OCI-M1 (cell line): ENCODE measurements at places on chromosomes 6 and 20.

DNA sequence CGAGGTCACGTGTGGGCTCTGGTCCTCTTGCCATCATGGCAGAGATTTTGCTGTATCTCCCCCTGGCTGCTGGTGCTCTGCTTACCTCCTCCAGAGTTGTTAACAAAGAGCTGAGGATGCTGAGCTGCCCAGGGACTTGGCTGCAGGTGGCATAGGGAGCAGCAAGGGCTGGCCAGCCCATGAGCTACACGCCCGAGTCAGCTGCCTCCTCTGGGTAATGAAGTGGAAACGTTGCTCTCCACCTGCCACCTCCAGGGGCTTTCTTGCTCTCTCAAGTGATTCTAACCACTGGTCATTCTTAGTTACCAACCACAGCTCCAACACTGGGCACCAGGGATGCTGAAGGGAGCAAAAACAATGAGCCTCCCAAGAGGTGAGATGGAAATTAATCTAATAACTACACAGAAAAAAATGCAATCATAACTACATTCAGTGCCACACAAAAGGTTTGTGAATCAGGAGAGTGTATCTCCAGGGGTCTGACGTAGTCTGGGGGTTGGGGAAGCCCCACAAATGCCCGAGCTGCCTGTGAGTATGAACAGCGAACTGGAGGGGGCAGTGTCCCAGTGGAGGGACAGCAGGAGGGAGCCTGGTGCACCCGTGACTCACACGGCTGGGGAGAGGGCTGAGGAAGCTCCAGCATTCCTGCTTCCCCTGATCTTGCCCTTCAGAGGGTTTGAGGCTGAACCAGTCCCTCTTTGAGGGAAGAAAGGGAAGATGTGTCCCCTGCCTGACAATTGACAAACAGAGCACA, 78.7 kb downstream of the CDH26 start:
- no peak for DNase-seq

DNA sequence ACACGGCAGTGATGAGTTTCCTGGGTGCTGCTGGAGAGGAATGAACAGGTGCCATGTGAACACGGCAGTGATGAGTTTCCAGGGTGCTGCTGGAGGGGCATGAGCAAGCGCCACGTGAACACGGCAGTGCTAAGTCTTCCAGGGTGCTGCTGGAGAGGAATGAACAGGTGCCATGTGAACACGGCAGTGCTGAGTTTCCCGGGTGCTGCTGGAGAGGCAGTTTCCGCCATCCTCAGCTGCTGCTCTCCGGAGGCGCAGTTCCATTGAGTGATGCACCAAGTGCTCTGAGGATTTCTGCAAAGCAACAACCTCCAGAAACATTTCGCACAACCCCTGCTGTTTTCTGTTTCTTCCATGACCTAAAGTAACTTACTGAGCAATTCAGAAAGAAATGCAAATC, 155.4 kb downstream of the SMOC2 start:
- no peak for DNase-seq

DNA sequence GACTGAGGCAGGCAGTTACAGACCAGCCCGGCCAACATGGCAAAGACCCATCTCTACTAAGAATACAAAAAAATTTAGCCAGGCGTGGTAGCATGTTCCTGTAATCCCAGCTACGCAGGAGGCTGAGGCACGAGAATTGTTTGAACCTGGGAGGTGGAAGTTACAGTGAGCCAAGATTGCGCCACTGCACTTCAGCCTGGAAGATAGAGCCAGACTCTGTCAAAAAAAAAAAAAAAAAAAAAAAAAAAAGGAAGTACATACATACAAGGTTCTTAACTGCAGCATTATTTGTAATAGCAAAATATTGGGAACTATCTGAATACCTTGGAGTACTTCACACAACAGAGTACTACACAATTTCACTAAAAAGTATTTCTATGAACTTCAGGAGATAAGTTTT, 183.5 kb upstream of the OLIG3 start:
- DNase-seq: peak; percentile 78

- DNase-seq: peak; percentile 67
Measured at GRCh38 chr6:33427585-33428223, 7.8 kb downstream of the SYNGAP1 start.

DNA sequence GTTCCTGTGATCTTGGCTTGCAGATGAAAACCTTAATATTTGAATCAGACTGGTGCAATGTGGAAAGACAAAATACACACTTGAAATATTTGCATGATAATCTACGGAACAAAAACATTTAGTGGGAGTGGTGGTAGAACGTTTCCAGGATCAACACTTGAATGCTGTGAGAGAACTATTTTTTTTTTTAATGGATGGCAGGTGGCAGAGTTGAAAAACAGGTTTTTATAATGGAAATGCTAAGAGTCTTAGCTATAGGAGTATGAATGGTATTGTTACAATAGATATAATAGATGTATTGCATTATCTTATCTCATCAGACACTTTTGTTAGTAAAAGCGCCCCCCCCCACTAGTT, 49.2 kb downstream of the CDKAL1 start:
- DNase-seq: no peak

- no peak for DNase-seq
Measured at GRCh38 chr6:73734832-73735453, 38.9 kb downstream of the CD109 start.

- DNase-seq: peak; percentile 82
Measured at GRCh38 chr6:54053881-54054391, 57.3 kb upstream of the MLIP start.

- no peak for DNase-seq
Measured at GRCh38 chr6:137651591-137652335, 157.6 kb upstream of the OLIG3 start.

GRCh38 chr6:133248241-133249001, 7.3 kb downstream of the EYA4 start:
- DNase-seq: no peak

DNA sequence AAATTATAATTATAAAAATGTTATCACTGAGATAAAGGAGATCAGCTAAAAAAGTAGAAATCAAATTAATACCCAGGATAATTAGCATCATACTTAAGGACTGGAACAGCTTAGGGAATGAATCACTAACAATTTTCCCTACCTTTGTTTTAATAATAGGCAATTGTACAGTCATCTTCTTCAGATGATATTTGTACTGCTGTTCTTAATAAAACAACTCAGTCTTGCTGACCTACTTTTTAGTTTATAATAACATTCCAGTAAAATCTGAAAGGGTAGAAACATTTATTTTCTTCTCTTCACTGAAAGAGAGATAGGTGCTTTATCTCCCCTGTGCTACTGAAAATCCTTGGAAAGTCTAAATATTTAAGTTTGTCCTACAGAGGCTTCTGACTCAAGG, 271.2 kb upstream of the THEMIS start:
- DNase-seq: no peak

GRCh38 chr6:74610352-74610751, 595.5 kb downstream of the COL12A1 start:
- DNase-seq: no peak

GRCh38 chr6:166936079-166936787, 20.1 kb downstream of the RNASET2 start:
- DNase-seq: no peak

DNA sequence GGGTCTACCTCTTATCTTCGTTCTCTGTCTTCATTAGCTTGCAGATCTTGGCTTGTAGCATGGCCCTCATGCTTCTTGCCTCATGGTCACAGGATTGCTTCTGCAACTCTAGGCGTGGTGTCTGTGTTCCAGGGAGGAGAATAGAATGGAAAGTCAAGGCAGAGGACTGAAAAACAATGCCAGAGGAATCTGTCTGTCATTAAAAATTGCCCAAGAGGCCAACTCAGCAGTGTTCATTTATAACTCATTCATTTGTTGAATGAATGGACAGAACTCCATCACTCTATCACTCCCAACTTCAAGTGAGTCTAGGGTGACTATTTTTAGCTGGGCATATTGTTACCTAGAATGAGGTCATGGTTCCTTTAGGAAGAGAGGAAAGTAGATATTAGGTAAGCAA, 179.6 kb downstream of the UST start:
- DNase-seq: no peak

DNA sequence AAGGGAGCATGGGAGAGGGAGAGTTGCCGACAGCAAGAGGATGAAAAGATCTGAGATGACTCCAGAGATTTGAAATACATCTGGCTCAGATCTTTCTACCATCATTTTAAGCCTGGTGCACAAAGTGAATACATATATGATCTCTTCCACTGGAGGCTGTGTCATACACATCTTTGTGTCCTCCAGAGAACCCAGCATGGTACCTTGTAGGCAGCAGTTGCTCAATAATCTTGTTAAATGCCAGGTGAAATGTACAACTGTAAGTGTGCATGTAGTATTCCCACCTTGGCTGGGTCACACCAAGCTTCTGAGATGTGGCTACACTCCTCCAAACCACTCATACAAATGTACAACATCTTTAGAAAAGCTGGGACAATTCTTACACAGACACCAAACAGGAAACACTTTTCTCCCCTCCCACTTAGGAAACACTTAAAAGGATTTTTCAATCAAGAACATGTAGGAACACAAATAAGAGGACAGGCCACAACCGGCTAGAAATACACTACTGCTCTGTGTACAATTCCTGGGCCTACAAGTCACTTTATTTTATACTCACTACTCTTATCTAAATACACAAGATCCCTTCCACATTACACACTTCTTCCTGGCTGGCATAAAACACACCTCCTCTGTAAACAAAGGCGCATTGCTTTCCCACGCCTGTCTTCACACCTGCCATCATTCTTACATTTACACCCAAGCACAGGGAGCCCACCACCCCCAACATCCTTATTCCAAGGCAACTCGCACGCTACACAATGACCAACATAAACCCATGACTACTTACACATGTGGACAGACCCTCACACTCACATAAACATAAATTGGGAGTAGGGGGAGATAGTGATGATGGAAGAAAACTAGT, 3.8 kb upstream of the IER3 start:
- no peak for DNase-seq

DNA sequence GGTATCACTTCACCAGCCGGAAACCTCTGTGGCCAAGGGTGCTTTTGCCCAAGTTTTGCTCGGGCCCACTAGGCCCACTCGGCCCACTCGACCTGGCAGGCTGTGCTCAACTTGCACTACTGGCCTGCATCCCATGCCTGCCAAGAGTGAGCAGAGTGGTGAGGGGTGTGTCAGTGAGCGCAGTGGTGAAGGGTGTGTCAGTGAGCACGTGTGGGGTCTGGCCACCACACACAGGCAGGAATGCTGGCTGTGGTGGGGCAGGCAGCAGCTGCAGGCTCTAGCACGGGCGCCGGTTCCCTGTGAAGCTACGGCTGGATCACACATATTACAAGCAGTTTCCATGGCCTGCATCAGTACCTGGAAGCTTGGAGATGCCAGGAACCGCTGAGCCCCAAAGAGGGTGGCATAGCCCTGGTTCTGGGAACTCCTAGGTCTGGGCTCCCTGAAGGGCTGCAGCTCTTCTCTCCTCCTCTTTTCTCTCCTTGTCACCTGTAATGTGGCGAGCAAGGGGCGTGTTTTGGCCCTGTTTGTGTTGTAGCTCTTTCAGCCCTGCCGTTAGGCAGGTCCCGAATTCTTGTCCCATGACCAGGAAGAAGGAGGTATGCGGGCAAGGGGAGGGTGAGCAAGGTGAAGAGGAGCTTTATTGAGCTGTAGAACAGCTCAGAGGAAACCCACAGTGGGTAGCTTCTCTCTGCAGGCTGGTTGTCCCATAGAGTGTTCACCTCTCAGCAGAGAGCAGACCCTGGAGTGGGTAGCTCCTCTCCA, 51.0 kb upstream of the CLDN20 start:
- DNase-seq: no peak

- DNase-seq: no peak
Measured at GRCh38 chr6:3373597-3374203, 83.2 kb downstream of the SLC22A23 start.

GRCh38 chr6:5905431-5906339, 101.0 kb downstream of the NRN1 start:
- DNase-seq: no peak

DNA sequence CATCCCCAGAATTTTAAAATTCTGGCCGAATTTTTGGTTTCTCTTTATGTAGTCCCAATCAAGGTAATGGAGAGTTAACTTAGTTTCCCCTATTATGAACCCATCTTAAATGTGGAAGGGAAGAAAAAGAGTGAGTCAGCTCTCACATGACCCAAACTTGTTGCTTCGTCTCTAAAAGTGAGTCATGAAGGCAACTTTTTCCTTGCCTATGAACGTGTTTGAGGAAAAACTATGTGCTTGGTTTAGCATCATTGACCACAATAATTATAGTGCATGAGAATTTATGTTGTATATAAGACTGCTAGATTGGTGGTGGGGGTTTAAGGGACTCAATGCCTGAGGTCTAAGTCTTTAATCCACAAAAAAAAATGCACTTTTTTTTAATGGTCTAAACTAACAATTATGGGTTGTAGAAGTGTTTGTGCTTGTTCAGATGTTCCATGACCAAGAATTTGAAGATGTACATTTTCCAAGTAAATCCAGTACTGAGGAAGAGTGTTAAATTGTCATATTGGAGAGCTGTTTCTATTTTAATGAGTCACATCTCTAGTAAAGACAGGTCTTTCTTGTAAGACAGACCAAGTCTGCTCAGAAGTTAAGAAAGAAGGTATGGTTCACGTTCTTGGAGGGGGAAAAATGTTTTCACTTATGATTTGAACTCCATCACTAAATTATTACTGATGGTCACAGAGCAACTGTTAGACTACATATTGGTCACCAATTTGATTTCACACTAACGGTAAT, 409.9 kb upstream of the MARCKS start:
- DNase-seq: peak; percentile 51
